ENCODE measurements at places on chromosomes 1 and 21. TPM values are rescaled to one million over a fixed set of nuclear protein-coding genes. Genes with fewer than 3 reads are reported as not detected.

DNA sequence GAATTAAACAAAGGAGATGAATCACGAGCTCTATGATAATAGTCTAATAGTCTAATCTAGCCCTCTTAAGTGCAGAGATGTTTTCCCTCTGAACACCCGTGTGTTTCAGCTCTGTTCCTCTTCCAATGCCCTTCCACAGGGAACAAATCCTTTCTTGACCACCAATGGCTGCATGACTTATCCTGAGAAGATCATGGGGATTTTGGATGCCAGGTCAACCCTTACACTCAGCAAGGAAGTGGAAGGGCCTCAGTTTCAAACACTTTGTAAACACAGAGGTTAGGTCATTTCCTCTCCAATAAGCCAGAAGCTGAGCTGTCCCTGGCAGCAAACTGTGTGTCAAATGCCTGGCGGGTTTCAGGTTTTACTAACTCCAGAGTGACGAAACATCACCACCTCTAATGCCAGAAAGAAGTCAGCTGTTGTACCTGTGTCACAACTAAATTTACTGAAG, 200.0 kb downstream of the GABPA start:
- DNase-seq = peak; percentile 18

The WNT3A gene
- total RNA-seq = not detected

- no peak for DNase-seq
These were observed 22.0 kb downstream of the RLF start for GRCh38 chr1:40183055-40183710.

GRCh38 chr1:76408303-76408702, 333.8 kb downstream of the ST6GALNAC3 start:
- no peak for DNase-seq

The GBP2 gene
- 279 TPM for total RNA-seq

GRCh38 chr1:231674575-231674974, 48.0 kb downstream of the DISC1 start:
- no peak for DNase-seq

The GIPC2 gene
- total RNA-seq = 0.39 TPM

DNA sequence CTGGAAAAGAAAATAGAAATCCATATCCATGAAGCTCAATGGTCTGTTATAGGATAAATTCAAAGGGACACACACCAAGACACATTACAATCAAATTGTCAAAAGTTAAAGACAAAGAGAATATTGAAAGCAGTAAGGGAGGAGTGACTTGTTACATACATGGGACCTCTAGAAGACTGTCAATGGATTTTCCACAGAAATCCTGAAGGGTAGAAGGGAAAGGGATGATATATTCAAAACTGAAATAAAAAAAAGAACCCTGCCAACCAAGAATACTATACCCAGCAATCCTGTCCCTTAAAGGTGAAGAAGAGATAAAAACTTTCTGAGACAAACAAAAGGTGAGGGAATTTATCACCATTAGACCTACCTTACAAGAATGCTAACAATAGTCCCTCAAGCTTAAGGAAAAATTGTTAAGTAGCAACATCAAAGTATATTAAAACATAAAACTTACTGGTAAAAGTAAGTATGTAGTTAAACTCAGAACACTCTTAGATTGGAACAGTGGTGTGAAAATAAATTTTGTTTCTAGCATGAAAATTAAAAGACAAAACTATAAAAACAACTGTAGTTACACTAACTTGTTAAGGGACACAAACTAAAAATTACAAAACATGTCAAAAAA, 103.2 kb upstream of the APP start:
- no peak for DNase-seq

DNA sequence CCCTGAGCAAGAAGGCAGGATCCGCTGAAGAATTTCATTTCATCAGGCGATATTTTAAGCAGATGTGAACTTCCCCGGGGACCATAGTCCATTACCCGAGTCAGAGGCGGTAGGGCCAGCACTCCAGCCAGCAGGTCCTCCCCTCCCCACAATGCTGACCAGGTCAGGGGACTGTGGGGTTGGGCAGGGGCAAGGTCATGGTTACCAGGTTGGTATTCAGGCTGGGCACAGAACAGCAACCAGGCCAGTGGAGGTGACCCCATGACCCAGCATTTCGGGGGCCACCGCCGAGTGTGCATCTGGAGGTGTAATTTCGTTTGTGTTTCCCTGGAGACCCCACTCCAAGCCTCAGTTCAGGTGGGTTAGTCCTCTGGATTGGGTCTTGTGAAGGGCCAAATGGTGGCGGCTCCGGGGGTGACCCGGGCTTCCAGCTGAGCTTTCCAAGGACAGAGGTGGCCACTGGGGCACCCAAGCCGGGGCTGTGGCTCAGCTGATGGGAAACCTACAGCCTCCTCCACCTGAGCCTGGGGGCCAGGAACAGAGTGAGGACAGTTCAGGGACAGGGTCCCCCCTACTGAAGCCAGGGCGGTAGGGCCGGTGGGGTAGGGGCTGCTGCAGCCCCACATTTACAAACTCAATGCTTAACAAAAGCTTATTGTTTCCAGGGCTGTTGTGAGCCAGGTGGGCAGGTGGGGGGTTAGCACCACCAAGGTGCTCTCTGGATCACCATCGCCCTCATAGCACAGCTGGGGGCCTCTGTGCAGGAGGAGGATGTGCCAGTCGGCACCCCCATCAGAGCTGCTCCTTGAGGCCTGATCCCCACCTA, 2.8 kb downstream of the PRDM16 start:
- DNase-seq = no peak

GRCh38 chr1:209808059-209808581, 2.2 kb upstream of the IRF6 start:
- no peak for DNase-seq

The ITLN1 gene
- not detected for total RNA-seq

DNA sequence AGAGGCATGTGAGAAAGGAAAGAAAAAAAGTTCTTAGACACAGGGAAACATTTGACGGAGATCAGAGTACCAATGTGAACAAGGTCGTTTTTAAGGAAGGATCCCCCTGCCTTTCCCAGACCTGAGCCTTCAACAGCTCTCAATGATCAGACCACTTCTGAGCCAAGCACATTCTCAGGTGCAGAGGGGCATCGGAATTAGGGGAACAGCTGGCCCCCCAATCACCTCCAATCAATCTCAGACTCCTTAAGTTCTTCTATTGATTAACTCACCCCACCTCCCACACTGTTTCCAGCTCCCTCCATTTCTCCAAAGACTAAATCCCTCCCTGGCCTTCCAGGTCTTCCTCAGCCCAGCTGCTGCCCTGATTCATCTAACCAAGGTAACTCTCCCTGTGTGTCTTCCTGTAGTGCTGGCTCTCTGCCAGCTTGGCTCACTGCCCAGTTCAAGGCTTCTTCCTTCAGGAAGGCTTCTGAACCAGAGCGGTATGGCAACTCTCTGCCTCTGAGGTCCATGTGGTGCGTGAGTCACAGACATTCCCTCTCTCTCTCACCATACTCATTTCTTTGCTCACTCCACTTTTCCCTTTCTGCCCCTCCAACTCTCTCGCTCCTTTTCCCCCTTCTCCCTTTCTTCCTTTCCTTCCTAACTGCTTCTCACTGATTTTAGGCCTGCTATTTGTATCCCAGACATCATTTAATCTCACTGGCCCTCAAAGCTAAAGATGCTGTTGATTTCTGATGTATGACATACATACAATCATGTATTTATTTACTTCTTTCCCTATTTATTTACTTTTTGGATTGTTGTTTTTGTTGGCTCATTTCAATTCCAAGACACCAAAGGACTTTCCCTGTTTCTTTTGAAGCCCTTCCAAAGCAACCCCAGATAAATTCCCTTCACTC, 18.1 kb downstream of the CFAP45 start:
- no peak for DNase-seq

The FCRL5 gene
- not detected for total RNA-seq

DNA sequence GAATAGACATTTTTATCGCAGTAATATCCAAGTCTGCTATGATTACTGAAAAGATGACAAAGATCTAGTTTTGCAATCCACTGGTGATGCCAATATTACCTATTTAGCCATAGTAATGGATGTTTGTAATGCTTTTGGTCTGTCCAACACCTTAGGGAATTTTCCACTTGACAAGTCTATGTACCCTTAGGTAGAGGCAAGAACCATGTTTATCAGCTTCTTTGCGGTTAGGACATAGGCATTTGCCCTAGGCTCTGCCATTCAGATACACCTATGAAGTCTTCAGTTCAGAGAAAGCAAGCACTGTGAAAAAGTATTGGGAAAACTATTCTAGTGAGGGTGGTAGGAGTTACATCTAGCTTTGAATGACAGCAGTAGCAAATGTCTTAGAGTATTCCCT, 40.2 kb upstream of the SLC35D1 start:
- no peak for DNase-seq

The EVA1B gene
- 4.2 TPM for total RNA-seq

DNA sequence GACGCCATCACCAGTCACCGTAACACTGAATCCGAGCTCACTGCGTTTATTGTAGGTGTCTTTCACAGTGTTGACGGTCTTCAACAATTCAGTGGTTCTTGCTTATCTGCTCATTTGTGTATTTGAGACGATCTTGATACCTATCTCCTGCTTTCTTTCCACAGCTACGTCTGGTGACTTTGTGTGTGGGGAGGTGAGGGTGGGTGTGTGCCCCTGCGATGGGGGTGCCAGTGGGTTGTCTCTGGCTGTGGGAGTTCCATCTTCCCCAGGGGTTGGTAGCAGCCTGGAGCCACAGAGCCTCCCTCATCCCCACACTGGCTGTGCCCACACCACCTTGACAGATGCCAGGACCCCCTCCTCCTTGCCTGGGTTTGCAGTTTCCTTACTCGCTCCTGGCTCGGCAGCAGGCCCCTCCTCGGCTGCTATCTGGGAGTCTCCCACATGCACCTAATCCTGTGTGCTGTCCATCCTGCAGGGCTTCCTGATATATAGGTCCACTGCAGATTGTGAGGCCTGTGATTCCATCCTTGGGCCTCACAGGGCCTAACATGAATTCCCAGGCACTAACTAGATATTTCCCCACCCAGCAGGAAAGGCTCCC, 6.3 kb upstream of the PARP1 start:
- no peak for DNase-seq

The RXFP4 gene
- not detected for total RNA-seq

- no peak for DNase-seq
These were observed 129.8 kb downstream of the VAV3 start for GRCh38 chr1:107835151-107835670.

The RBM11 gene
- total RNA-seq = 8.2 TPM

The CLIC6 gene
- total RNA-seq = 0.07 TPM

DNA sequence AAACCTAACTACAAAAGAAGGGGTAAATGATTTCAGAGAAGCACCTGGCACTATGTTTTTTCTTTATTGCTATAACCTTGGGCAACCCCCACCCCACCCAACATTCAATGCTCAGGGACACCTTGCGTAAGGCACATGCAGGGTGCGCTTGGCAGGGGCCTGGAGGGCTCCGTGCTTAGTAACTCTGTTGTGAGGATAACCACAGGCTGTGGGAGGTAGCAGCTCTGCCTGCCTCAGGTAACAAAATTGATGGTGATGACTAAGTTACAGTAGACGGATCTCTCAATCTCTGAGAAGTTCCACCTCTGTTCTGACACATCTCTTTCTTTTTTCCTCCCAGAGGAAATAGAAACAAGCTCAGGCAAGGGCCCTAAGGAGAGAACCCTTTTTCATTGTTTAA, 8.7 kb upstream of the CCN1 start:
- no peak for DNase-seq

The RGS13 gene
- not detected for total RNA-seq

DNA sequence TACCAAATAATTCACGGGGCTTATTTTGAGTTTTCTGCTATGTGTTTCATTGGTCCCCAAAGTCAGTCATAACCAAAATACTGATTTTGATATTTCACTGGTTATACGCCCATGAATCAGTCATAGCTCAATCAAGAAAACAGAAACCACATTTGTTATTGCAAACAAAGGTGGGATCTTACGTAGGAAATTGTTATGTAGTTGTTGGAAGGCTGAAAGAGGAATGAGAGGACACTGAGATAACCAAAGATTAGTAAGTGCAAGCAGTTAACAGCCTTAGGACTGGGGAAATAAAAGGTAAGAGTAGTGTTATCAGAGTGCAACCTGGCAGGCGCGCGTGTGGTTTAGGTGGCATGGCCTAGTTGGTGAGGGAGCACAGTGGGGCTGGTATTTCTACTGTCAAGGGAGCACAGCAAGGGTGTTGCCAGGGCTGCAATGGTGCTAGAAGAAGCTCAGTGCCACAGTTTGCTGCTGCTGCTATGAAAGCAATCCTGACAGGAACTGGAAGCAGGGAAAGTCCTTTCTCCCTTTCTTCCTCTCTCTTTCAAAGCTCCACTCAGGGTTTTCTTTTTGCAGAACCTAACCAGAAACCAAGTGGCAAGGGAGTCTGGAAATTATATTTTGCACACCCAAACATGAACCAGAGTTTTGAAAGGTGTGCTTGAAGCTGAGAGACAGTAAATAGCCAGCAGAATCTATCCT, 33.7 kb downstream of the RTCA start:
- no peak for DNase-seq

The COL18A1 gene
- 4.3 TPM for total RNA-seq

GRCh38 chr1:27624467-27625178, 10.4 kb downstream of the FGR start:
- no peak for DNase-seq

- no peak for DNase-seq
These were observed 30.8 kb downstream of the MRPL37 start for GRCh38 chr1:54230507-54231339.

GRCh38 chr21:39720126-39720778, 24.7 kb upstream of the IGSF5 start:
- DNase-seq = no peak
